ENCODE measurements at places on chromosomes 16 and 17.

DNA sequence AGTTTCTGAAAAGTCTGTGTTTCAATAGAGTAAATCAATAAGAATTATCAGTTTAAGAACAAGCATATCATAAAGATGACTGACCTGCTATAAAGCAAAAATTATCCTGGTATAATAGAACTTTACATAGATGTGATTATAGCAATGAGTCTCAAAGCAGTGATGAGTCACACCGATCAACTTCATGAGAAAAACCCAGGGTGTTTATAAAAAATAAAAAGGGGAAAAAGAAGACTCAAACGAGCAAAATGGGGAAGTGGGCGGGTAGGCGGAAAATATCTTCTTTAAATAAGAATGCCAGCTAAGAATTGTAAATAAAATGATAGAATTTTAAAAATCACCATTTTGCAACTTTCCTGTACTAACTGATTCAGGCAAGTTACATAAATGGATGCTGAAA is 46.8 kb downstream of the BRIP1 start:
- no peak for DNase-seq

DNA sequence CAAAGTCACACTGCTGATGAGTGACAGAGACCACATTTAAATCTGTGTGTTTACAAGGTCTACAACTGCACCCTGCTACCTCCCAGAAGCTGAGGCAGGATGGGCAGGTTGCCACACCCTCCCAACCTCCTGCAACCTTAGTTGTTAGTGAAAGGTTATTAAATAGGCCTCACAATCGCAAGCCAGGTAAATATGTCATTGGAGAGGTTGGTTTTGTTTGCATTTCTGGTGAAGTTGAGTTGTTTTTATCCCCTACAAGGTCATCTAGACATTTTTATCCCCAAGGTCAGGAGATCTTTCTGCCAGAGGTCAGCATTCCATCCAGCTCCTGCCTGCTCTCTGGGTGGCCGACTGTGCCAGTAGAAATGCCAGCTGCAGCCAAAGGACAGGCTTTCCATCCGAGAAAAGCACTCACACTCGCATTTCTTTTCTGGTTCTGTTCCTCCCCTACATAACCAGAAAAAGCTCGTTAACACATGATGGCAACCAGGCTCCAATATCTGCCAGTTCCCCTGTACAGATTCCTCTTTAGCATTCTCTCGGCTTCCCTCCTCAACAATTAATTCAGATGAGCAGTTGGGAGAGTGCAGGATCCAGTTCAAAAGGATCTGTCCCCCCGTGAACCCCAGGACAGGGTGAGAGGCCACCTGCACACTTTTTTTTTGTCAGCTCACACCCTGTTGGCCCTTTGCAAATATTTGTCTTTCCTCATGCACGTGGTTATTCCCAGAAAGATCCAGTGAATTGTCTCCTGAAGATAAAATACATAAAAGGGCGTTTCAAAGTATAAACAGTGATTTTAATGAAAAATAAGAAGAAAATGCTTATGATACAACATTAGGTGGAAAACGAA is 562.8 kb downstream of the MAF start:
- no peak for DNase-seq

DNA sequence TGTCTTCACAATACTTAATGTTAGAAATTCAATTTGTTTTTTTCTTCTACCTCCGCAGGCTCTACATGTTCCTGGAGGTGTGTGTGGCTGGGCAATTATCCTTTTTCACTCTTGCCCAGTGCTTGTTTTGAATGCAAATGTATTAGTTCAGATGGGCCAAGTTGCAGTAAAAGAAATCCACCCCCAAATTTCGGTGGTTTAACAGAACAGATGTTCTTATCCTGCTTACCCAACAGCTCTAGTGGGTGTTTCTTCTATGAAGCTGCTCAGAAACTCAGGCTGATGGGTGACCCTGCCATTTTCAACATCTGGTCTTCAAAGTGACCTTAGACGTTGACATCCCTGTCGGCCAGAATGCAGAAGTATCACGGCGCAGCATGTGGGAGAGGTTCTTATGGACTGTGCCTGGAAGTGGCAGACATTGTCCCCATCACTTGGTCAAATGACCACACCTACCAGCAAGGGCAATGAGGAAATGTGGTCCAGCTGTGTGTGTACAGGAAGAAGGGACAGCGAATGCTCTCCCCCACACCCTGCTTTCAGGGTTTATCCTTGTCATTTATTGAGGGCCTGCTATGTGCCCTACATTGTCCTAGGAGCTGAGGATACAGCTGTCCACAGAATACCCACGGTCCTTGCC is 157.3 kb downstream of the CDH13 start:
- no peak for DNase-seq

DNA sequence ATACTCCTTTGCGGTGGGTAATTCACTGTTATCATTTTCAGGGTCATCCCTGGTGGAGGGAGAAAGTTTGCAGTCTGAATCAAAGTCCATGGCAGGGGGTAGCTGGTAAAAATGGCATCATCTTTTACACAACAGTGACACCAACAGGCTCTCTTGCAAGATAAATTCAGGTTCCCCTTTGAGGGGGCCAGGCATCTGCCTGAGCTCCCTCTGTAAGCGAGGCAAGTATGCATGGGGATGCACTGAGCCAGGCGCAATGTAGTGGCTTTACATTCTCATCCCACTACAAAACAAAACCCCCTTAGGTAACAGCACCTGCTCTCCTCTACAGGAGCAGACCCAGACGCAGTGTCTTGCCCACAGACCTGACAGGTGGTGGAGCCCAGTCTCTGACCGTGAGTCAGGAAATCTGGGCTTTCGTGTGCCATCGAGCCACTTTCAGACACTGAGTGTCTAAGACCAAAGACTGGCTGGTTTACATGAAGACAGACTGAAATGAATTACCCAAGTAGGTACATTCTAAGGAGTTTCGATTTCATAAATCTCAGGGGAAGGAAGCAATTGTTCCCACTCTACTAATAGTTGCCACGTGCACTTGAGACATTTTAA is 17.7 kb downstream of the LITAFD start:
- DNase-seq = no peak

GRCh38 chr17:3959295-3959899 is 4.8 kb downstream of the ATP2A3 start:
- DNase-seq = no peak

DNA sequence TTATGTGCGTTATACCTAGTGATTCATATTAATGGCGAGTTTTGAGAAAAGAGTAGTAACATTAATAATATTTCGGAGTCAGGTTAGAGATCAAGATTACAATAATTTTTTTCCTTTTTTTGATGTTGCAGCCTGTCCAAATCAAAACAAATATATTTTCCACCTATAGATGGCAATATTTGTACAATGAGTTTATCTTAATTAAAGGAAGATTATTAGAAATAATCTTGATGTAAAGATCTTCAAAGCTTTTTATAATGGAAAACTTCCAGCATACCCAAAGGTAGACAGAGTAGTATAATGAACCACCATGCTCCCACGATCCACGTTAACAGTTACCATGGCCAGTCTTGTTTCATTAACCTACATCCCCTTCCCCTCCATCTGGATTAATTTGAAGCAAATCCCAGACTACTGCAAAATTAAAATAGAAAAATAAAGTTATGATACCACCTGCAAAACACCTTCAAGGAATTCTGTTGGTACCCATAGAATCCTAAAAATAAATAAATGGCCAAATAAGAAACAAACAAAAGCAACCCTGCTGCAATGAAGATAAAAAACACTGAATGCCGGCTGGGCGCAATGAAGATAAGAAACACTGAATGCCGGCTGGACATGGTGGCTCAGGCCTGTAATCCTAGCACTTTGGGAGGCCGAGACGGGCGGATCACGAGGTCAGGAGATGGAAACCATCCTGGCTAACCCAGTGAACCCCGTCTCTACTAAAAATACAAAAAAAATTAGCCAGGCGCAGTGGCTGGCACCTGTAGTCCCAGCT is 46.5 kb upstream of the GINS3 start:
- no peak for DNase-seq

Data from GM04504 (cell line).